ENCODE measurements at places on chromosomes 6 and 20. TPM values are rescaled to one million over a fixed set of nuclear protein-coding genes. Genes with fewer than 3 reads are reported as not detected.

- no peak for DNase-seq
These were observed 18.7 kb downstream of the DIDO1 start for GRCh38 chr20:62907384-62908317.

DNA sequence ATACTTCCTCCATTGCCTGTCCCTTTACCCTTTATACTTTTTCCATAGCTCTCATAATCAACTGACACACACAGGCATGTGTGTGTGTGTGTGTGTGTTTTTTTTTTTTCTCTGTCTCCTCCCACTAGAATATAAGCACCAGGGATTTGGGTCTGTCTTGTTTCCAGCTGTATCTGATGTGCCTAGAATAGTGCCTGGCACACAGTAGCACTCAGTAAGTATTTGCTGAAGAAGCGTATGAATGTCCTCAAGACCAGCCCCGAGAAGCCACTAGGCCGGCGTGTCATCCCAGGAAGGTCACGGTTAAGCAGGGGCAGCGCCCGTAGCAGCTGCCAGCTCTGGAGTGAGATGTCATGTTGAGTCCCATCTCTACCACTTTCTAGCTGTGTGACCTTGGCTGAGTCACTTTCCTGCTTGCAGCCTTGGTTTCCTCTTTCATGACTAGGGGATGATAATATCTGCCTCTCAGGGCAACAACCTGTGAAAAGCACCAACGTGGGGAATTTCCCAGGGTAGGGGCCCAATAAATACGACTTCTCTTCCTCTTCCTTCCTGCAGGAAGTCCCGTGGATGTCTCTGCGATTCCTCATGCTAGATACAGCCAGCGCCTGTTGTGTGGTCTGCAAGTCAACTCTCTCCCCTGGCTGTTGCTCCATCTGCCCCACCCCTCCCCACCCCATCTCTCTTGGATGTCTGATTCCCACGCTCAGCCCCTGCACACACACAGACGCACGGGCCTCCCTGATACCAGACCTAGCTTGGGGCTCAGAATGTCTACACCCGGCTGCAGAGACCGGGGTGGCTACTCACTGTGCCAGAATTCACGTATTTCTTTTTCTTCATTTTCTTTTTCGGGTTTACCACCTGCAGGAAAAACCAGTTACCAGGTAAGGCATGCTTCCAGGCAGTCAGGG, 58.1 kb downstream of the RAB44 start:
- DNase-seq, result peak; percentile 46

- DNase-seq, result no peak
These were observed 42.7 kb upstream of the TNFRSF21 start for GRCh38 chr6:47352194-47352920.

- DNase-seq, result no peak
These were observed 696.2 kb upstream of the MARCKS start for GRCh38 chr6:113161018-113161315.

DNA sequence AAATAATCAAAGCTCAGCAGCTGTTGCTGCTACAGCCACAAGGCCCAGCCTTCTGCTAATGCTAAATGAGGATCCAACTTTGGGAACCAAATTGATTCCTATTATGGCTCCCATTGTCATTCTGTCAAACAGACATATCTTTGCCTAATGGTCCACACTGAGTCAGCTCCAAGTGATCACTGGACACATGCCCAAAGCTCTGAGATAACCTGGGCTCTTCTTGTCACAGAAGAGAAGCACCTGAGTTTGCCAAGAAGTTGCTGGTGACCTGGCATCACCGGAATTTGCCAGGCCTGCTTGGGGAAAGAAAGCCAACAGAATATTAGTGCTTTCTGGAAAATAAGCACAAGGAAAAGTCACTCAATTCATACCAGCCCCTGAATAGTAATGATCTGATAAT, 5.8 kb downstream of the TNFRSF21 start:
- DNase-seq, result no peak

DNA sequence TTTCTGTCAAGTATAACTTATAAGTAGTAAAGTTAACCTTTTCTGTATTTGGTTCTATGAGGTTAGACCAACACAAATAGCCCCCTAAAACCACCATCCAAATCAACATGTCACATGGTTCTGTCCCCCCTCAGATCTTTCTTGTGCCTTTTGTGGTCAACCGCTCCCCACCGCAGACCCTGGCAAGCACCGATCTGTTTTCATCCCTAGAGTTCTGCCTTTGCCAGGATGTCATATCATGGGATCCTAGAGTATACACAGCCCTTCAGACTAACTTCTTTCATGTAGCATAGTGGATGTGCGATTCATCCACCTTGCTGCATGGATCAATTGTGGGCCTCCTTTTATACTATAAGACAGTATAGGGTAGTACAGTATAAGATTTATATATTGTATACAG, 124.3 kb downstream of the BCAS1 start:
- no peak for DNase-seq

- DNase-seq, result no peak
These were observed 54.3 kb downstream of the SASH1 start for GRCh38 chr6:148396926-148397325.

DNA sequence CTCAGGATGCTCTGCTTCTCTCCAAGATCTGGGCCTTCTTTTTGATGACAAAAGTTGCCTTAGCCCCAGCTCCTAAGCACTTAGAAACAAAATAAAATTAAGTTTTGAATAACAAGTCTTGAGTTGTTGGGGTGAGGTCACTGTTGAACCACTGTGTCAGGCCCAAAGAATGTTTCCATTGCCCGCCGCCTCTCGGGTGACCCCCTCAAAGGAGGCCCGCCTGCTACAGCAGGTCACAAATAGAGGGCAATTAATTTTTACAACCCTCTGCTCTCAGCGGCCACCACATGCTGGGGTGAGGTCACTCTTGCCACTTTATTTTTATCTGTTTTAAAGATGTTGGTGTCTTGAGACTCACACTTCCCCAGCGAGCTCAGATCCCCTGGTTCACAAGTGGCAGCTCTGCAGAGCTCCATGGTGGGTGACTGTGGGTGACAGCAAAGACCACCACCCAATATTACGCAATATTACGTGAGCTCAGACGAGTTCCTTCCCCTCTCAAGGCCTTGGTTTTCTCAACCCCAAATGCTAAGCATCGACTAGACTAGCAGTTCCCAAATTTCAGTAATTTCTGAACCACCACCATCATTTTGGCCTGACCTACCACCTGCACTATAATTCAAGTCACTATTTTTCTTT, 247.7 kb upstream of the PMEPA1 start:
- DNase-seq, result no peak

Gene PDYN
- not detected for total RNA-seq

Gene VSX1
- total RNA-seq, result not detected

Gene SLC22A7
- not detected for total RNA-seq

Gene SNX21
- total RNA-seq, result 13.9 TPM

Gene DPPA5
- not detected for total RNA-seq
